T-helper 17 cell (primary cell): ENCODE measurements at places on chromosomes 16 and 17.

- DNase-seq, result no peak
These were observed 155.0 kb upstream of the SALL1 start for GRCh38 chr16:51306116-51306515.

- no peak for DNase-seq
These were observed 60.7 kb upstream of the GRIN2A start for GRCh38 chr16:10242916-10243315.

GRCh38 chr16:52386694-52387093 lies 160.2 kb downstream of the TOX3 start:
- DNase-seq, result no peak

DNA sequence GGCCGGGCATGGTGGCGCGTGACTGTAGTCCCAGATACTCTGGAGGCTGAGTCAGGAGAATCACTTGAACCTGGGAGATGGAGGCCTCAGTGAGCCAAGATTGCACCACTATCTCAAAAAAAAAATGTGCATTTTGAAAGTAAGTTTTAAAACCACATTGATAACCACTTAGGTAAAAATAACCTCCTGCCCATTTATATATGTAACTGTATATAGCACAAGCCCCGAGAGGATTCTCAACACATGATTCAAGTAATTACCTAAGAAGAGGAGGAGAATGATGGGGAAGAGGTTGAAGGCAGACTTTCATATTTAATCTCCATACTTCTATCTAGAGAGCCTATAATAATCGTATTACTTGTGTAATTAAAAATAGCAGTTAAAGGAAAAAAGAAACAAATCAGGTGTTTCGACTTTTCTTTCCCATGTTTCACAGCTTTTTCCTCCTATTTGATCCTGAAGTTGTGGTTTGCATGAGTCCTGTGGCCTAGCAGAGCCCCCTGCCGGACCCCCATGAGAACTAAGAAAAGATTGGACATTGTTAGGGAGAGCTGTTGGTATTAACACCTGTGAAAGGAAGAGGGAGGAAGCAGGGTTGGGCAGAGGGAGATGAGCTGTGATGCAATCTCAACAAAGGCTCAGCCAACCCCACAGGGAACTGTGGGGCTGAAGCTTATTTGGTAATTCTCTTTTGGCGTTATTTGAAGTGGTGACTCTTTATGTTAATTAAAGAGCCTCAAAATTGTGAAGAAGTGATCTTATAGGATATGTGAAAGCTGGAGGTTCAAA lies 22.1 kb downstream of the PMFBP1 start:
- DNase-seq, result no peak

- no peak for DNase-seq
These were observed 300.1 kb downstream of the FOXL1 start for GRCh38 chr16:86878236-86879080.

GRCh38 chr17:42678951-42679491 lies 2.2 kb upstream of the PLEKHH3 start:
- DNase-seq, result peak; percentile 41

DNA sequence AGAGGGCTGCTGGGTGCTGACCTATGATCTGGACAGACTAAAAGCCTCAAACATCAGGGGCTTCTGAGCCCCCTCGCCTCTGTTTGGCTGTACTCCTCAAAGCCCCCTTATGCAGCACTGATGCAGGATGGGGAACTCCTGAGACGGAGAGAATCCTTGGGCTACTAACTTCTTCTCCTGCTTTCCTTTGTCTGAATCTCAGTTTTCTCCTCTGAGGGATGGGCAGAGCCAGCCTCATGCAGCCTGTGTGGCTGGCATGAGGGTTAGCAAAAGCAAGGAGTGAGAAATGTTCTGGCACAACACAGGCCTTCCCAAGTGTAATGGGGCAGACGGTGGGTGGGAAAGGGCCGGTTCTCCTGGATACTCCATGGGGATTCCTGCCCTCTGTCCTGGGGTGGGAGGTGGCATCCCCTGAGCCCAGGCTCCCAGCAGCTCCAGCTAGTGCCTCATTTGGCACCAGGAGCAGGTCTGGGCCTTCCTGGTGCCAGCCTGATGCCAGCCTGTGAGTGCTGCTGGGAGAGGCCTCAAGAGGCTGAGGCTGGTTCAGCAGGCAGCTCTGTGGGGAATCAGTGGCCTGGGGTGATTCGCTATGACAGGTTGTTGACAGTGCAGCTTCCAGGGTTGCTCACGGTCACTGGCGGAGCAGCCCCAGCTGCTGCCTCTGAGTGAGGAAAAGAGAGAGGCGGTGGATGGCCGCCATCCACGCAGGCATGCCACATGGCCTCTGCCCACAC lies 4.0 kb upstream of the BRD7 start:
- DNase-seq, result no peak

DNA sequence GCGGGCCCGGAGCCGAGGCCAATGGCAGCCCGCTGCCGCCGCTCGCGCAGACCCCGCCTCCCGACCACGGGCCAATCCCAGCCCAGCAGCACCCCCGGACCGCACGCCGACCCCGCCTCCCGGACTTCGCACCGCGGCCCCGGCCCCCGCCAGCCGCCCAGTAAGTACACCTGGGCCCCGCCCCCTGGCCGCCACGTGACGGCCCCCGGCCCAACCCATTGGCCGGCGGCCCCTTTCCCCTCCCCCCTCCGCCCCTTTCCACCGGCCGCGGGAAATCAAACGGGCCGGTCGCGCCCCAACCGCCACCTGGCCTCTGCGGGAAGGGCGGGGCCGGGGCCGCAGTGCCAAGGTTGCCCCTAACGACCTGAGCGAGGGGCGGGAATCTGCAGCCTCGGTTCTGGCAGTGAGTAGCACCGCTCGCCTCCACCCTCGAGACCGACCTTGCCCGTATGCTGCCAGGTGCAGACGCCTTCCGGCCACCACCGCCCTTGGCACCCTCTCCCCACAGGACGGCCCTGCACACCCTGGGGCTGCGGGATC lies at the start of gene YBX2:
Gene YBX2 (minus strand): TSS at position 26 of the 540 bp plus-strand sequence. CDS start 139 bp downstream, outside the sequence.
- no peak for DNase-seq

- DNase-seq, result no peak
These were observed 72.6 kb downstream of the FBXL20 start for GRCh38 chr17:39328815-39329214.

DNA sequence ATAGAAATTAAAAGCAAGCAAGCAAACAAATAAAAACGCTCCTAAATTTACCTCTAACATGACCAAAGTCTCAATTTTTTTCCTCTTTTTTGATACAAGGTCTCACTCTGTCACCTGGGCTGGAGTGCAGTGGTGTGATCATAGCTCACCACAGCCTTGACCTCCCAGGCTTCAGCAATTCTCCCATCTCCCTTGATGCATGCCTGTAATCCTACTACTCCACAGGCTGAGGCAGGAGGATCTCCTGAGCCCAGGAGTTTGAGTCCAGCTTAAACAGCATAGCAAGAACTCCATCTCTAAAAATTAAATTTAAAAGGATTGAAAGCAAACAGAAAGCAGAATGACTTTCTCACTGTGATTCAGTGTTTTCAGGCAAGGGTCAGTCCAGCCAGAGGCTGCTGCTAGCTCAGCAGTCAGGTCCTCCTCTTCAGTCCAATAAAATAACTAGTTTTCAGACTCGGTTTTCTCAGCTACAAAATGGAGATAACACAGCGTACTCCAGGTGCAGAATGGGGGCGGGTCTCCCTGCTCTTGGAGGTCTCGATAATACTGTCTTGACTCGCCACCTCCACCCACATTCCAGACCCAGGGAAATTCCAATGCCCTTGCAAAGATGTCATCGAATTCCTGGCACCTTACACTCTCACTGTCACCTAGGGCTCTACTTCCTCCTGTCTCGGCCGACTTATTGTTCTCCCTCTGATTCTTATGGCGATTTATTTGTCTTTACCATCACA lies 20.7 kb upstream of the MRTFB start:
- no peak for DNase-seq

DNA sequence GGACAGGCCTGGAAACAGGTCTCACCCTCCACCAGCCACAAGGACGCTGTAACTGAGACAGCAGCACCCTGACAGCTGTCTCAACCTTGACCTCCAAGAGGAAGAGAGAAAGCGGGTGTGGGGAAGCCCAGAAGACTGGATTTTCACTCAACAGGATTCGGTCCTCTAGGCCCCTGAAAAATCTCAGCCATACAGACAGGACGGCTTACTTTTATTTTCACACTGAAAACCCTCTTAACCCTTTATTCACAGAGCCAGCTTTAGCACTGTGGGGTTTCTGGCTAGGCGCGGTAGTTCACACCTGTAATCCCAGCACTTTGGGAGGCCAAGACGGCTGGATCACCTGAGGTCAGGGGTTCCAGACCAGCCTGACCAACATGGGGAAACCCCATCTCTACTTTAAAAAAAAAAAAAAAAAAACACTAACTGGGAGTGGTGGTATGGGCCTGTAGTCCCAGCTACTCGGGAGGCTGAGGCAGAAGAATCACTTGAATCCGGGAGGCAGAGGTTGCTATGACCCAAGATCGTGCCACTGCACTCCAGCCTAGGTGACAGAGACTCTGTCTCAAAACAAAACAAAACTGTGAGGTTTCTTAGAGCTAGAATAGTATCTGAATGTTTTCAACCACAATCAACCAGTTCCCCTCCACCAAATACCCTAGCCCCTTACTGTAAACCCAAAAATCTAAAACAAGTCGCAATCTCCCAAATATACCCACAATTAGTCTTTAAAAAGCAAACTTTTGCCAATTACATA lies 5.3 kb downstream of the ANKRD11 start:
- DNase-seq, result no peak

DNA sequence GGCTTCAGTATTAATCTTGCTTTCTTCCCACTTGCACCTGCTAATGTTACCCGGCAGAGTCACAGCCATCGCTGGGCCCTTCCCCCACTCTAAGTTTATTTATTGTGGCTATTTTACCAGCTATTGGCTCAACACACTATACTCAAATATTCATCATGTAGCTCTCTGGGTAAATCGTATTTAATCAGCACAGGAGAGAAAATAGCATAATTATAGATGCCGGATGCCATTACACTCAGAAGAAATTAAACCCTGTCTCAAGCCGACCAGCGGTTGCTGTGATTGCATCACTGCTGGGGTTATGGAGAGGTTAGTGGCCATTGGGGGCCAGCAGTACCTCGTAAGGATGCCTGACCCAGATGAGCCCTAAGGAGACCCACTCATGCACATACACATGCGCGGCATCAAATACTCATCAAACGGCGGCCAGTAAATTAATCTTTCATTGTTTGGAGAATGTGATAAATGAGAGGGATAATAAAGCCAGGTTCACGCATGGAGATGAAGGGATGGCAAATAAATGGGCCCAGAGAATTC lies 269.5 kb upstream of the ZFHX3 start:
- no peak for DNase-seq

DNA sequence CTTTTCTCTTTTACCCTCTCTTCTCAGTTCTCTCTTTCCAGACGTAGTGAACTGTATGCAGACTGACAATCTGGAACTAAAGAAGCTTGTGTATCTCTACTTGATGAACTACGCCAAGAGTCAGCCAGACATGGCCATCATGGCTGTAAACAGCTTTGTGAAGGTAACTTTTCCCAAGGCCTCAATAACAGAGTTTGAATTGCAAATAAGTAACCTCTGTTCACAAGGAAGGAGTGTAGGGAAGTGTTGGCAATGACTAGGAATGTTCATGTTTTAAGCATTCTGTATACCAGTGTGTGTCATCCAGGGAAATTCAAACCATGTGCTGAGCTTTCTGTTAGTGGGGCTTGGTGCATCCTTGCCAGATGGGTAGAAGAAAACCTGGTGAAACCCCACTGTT lies 18.6 kb downstream of the AP2B1 start:
- no peak for DNase-seq

- DNase-seq, result no peak
These were observed 13.7 kb downstream of the CENPX start for GRCh38 chr17:82008941-82009405.

DNA sequence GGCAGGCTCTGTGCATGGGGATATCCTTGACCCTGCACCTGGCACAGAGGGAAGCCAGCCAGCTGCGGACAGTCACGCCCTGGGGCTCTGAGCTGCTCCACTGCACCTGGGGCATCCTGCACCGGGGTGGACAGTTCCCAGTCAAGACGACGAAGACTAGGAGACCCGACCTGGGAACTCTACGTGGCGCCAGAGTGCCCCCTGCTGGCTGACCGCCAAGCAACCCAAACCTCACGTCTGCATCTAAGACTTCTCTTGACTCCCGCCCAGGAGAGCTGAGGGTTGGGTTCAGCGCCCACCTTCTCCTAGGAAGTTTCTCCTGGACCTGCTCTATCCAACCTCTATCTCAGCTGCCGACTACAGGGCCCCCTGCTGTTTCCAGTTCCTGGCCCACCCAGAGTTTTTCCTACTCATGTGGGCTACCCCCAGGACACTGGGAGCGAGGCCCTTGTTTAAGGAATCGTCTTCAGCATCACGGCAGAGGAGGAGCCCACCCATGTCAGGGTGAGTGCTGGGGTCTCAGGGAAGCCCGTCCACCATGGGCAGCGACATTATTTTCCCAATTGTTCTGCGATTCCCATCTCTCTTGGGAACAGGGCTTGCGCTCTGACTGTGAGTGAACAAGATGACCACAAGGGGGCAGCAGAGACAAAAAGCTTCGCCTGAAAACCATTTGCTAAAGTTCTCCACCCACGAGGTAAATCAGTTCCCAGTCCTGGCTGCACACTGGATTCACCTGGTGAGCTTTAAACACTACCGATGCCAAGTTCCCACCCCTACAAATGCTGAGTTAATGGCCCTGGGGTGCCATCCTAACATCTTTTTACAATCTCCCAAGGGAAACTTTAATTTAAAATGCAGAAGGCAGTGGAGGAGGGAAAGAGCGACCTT lies 29.3 kb downstream of the TLE7 start:
- peak; percentile 32 for DNase-seq

DNA sequence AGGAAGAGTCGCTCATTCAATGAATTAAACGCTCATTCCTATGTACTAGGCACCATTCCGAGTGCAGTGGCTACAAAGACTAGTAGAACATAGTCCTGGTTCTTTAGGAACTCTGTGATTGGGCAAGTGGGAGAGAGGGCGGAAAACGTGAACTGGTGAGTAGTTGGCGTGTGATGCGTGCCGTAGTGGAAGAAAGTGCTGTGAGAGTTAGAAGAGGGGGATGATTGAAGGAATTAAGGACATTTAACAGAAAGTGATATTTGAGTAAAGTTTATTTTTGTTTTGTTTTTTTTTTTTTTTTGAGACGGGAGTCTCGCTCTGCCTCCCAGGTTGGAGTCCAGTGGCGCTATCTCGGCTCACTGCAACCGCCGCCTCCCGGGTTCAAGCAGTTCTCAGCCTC lies 7.9 kb upstream of the SLFN14 start:
- no peak for DNase-seq

GRCh38 chr17:35117984-35118383 lies 1.7 kb downstream of the RAD51D start:
- DNase-seq, result no peak

DNA sequence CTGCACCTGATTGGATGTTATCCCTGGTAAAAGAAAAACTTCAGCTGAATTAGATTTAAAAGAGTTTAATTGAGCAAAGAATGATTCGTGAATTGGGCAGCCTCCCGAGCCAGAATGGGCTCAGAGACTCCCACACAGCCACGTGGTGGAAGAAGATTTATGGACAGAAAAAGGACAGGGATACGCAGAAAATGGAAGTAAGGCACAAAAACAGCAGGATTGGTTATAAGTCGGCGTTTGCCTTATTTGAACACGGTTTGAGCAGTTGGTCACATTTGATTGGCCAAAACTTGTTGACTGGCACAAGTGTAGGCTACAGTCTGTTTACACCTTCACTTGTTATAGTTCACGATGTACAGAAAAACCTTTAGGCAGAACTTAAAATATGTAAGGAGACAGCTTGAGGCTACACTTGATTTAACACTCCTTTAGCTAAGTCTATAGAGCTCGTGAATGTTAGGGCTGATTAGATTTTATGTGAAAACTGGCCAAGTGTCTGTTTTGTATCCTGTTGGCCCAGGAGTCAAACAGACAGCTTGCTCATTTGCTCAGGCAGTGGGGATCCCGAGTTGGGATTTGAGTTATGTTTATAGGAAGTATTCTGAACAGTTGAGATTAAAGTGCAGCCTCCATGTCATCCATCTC lies 119.5 kb upstream of the SHISA6 start:
- DNase-seq, result no peak
